Thymus (tissue), 14 donors: ENCODE measurements at places on chromosomes 11 and 22. TPM values are rescaled to one million over a fixed set of nuclear protein-coding genes. Genes with fewer than 3 reads are reported as not detected.

The MUC5B gene
- polyA plus RNA-seq = 0.02 TPM

The C1QTNF4 gene
- polyA plus RNA-seq = 2.6 TPM

The F2 gene
- 0.07 TPM for polyA plus RNA-seq

DNA sequence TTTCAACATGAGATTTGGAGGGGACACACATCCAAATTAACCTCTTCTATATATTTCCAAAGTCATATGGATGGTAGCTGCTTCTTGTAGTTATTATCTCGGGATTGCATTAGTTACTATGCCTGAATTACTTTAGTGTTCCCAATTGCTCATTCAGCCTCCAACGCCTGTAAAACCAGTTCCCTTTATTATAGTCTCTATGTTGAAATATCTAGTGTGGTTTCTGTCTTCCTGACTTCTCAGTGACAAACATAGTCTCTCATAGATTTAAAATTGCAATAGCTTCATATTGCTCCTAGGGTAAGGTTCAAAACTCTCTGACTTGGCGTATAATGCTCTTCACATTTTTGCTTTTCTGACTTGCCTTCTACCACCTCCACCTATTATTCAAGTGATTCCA, 366.4 kb downstream of the CASP12 start:
- H3K4me1 ChIP-seq = no peaks in the 10 kb centered on the region
- no peak for DNase-seq
- H3K4me3 ChIP-seq = no peak overlapping the region
- no peak overlapping the region for H3K27ac ChIP-seq
- no peaks in the 10 kb centered on the region for H3K36me3 ChIP-seq

- H3K27ac ChIP-seq = peak overlapping the region; percentile 40
- H3K36me3 ChIP-seq = no peaks in the 10 kb centered on the region
- H3K27me3 ChIP-seq = no peaks in the 10 kb centered on the region
- H3K4me1 ChIP-seq = no peaks in the 10 kb centered on the region
- no peak for DNase-seq
- H3K4me3 ChIP-seq = no peak overlapping the region
Observed at GRCh38 chr22:32827049-32827602, 25.6 kb downstream of the TIMP3 start.

GRCh38 chr11:61710019-61710418, 29.8 kb downstream of the DAGLA start:
- H3K27me3 ChIP-seq = peaks cover 5% of the 10 kb centered on the region
- DNase-seq = no peak
- H3K4me1 ChIP-seq = no peaks in the 10 kb centered on the region
- no peak overlapping the region for H3K27ac ChIP-seq
- H3K4me3 ChIP-seq = no peak overlapping the region

- no peaks in the 10 kb centered on the region for H3K4me1 ChIP-seq
- H3K4me3 ChIP-seq = no peak overlapping the region
- no peak overlapping the region for H3K27ac ChIP-seq
- H3K36me3 ChIP-seq = no peaks in the 10 kb centered on the region
- no peak for DNase-seq
- H3K27me3 ChIP-seq = no peaks in the 10 kb centered on the region
Observed at GRCh38 chr11:121795174-121795573, 320.8 kb downstream of the BLID start.

- H3K27ac ChIP-seq = peak overlapping the region; percentile 45
- H3K36me3 ChIP-seq = no peaks in the 10 kb centered on the region
- H3K4me1 ChIP-seq = no peaks in the 10 kb centered on the region
- no peaks in the 10 kb centered on the region for H3K27me3 ChIP-seq
Observed at GRCh38 chr11:73072935-73073481, 69.1 kb downstream of the FCHSD2 start.

GRCh38 chr11:94737171-94737611, 31.0 kb upstream of the AMOTL1 start:
- peaks cover 6% of the 10 kb centered on the region for H3K4me1 ChIP-seq
- no peaks in the 10 kb centered on the region for H3K36me3 ChIP-seq
- H3K27ac ChIP-seq = no peak overlapping the region
- H3K4me3 ChIP-seq = no peak overlapping the region

DNA sequence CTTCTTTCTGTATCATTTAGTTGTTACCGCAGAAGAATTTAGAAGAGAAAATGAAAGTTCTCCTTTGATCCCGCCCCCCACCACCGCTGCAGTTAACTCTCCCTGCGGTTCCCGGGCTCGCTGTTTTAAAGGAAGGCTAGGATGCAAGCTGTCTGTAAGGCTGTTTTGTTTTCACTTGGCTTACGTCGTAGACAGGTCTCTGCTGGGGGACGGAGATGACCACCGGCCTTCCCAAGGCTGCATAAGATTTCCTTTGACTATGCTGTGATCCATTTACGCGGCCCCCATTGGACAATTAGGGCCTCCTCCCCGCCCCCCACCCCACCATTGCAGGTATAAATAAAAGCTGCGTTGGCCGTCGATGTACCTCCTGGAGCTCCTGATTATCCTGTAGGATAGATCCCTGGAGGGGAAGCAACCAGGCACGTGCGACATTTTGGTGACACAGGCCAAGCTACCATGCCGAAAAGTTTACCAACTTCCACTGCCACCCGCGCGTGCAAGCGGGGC, 1.4 kb upstream of the CPT1A start:
- peaks cover 55% of the 10 kb centered on the region for H3K4me1 ChIP-seq
- H3K36me3 ChIP-seq = no peaks in the 10 kb centered on the region
- DNase-seq = peak; percentile 43
- peak overlapping the region; percentile 89 for H3K4me3 ChIP-seq
- peaks cover 73% of the 10 kb centered on the region for H3K27me3 ChIP-seq
- peak overlapping the region; percentile 36 for H3K27ac ChIP-seq

The P2RY6 gene
- 2.9 TPM for polyA plus RNA-seq
